Globus pallidus (tissue), 1 donor: ENCODE measurements at places on chromosomes 5 and 9.
A peak's percentile ranks its signal among the peaks of the same experiment; 100 is the strongest.

DNA sequence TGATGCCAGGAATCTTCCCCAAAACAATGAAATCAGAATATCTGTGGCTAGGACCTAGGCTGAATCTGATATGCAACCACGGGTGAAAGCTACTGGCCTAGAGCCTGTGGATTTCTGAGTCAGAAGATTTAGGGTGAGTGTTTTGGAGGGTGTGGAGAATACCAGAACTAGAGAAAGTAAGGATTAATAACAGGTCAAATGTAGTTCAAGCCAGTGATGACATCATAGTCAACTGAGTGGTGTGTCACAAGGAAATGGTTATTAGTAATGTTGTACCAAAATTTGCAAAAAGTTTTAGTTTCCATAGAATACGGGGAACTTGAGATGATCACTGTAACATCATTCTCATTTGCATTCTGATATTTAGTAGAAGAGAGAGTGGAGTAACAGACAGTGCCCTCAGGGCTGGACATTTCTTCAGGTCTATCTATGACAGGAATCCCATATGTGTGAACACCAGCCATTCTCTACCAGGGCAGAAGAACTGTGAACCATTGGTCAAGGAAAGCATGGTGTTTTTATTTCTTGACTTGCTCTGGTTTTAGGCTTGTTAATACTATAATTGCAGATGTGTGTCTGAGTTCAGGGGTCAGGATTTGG, 3.7 kb downstream of the GALNT12 start:
- no peak for DNase-seq

DNA sequence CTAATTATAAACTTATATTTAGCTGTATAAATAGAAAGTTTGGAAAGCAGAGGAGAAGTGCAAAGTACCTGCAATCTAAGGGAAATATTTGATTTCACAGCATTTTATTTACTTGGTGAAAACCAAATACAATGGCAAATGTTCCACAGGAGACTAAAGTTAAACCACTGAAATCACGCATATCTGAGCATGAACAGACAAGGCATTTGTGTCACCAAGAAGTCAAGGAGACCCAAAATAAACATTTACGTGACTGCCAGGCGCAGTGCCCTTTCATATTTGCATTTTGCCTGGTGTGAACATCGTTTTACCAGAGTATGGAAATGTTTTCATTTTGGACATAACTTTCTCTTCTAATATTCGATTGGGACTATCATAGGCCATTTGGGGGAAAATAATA, 20.6 kb downstream of the UGCG start:
- no peak for DNase-seq

- DNase-seq, result no peak
Measured at GRCh38 chr9:35827486-35827885, 1.0 kb downstream of the FAM221B start.

DNA sequence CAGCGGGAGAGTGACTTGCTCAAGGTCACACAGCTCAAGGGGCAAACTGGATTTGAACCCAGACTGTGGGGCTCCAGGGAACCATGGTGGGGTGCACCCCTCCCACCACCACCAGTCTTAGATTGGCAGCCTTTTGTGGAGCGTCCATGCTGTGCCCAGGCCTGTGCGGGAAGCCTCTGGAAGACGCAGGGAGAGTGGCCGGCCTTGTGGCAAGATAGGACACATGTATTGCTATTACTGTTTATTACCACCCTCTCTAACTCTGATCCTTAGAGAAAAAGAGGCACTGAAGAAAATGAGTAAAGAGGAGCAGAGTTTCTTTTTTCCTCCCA, 25.4 kb upstream of the SH3PXD2B start:
- no peak for DNase-seq

- no peak for DNase-seq
Measured at GRCh38 chr9:115391168-115391825, 273.3 kb upstream of the TNC start.

DNA sequence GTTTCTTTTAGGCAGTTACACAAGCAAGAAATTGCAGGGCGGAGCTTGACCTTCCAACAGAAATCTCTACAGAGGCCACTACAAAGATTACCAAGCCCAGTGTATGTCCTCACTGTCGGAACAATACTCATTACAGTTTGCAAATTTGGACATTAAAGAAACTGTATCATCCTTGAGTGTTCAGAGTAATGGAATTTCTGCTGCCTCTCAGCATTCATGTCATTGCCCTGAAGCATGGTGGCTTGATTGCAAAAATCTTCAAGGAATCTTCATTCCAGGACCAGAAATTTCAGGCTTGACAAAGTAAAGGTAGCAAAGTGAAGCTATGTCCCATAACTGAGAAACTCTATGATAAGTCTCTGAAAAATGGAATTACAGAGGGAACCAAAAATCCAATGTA, 134.6 kb upstream of the MAP3K1 start:
- DNase-seq, result no peak

DNA sequence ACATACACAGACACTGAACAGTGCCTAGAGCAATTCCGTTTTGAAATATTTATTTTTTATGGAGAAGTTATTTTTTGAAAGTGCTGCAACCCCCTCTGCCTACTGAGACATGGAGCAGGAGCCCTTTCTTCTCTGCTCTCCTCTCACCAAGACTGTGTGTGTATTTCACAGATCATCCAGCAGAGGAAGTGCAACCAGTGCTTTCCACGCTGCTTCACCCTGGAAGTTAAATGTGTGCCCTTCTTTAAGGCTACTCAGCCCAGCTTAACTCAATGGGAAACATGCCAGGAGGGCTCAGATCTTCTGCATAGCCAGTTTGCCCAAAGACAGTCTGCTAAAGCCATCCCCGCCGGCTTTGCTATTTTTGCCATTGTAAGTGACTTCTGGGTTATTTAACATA, 606.3 kb downstream of the TLE1 start:
- no peak for DNase-seq

DNA sequence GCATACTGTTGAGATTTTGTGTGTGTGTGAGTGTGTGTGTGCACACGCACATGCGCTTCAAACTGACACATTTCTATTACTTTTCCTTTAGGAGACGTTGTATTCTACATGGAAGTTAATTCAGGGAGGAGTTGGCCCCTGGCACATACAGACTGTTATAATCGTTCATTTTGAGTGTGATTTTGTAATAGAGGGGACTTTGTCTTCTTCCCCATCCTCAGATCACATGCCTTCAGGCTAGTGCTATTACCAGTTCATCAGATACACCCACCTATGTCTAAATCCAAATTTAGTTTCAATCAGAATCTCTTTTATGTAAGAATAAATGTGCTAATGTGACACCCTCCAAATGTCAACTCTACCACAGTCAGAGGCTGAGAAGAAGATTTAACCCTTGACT, 90.2 kb downstream of the FBXO4 start:
- DNase-seq, result no peak

DNA sequence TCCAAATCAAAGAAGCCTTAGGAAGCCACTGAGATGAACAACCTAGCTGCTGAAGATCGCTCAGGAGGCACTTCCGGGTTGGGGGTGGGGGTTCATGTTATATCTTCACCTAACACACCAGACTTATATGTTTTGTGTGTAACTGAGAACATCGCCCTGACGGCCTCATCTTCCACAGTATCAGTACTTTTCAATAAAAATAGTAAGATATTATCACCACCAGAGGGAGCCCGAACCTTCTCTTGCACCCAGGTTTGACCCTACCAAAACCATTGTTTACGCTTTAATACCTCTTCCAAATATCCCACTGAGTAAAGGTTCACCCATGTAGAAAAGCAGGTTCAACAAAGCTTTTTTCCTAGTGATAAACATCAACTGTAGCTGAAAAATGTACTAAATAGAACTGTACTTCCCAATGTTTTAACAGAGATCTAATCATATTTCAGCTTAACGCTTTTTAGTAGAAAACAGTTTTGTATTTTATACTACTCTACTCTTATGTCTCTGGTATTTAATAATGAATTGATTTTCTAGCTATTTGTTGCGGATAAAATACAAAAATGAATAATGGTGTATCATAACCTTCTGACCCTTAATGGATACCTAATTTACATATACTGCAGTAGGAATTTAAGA, 244.0 kb downstream of the EPB41L4A start:
- DNase-seq, result peak; percentile 57

DNA sequence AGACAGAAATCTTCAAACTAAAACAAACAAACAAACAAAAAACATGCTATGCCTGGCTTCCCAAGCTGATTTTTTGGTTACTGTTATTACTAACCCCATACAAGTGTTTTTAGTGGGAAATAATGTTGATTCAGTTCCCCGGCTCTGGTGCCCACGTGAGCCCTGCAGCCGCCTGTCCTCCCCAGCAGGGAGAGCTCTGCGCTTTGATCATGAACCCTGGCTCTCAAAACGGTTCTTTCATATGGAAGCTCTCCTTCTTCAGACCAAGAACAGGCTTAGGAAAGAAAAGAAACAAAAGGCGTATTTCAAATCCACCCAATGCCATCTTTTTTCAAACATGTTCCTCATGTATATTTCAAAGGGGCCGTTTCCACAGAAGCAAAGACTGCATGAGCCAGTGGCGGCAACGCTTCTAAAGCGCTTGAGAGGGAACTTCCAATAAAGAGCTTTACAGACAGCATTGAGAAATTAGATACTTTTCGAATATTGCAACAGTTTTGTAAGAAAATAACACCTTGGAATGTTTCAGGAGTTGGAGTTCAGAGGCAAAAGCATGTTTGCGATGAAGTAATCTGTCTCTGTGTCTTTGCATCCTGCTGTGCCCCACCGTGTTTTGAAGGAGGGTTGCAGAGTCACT, 74.8 kb downstream of the ICE1 start:
- DNase-seq, result peak; percentile 66

DNA sequence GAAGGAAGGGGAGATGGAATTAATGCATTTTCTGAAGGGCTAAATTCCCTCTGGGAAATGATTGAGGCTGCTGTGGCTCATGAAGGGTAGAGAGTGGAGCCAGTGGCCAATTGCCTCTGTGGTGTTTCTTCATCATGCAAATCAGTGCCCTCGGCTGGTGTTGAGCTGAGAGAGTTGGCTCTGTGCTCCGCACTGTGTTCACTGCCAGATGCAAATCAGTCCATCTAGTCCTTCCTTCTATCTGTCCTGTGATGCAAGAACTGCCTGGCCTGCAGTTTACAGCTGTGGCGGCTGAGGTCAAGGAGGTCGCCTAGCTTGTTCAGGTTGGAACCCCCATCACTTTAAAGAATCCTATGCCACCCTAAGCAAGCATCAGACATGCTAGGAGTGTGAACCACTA, 6.0 kb downstream of the TMEM171 start:
- peak; percentile 91 for DNase-seq

DNA sequence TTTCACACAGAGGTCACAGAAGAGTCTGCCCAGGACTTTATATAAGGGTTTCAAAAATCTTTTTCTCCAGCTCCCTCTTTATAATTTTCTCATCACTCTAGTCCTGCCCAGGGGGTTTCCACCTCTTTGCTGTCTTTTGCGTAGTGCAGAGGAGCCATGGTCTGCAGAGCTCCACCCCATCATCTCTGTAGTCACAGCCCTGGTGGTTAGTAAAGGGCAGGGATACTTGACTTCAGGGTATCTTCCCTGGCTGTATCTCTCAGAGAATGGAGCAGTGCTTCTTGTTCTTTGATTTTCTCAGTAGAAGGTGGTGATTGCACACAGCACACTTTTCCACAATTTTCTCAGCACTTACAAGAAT, 900.6 kb upstream of the COX7C start:
- DNase-seq, result no peak

DNA sequence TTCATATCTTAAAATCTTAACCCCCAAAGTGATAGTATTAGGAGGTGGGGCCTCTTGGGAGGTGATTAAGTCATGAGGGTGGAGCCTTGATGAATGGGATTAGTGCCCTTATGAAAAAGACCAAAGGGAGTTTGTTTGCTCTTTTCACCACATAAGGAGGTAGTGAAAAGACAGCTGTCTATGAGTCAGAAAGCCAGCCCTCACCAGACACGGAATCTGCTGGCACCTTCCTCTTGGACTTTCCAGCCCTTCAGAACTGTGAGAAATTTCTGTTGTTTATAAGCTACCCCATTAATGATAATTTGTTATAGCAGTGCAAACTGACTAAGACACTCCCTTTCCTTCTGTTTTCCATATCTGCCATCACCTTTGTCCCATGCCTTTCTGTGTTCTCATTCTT, 20.8 kb downstream of the IFNB1 start:
- DNase-seq, result no peak

DNA sequence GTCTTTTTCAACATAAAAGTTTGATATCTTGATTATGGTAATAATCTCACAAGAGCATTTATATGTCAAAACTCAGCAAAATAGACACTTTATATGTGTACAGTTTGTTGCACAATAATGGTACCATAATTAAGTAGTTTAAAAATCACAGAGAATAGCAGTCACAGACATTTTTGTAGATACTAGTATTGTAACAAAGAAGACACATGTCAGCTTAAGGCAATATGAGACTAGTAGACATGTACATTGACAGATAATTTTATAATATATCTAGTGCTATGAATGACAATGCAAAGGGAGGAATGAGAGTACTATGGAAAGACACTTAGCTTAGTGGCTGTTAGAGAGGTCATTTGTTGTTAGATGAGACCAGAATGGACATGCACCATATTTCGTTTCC, 1490.6 kb upstream of the CDH6 start:
- no peak for DNase-seq

GRCh38 chr5:168430296-168430695, 56.0 kb upstream of the RARS1 start:
- DNase-seq, result no peak

DNA sequence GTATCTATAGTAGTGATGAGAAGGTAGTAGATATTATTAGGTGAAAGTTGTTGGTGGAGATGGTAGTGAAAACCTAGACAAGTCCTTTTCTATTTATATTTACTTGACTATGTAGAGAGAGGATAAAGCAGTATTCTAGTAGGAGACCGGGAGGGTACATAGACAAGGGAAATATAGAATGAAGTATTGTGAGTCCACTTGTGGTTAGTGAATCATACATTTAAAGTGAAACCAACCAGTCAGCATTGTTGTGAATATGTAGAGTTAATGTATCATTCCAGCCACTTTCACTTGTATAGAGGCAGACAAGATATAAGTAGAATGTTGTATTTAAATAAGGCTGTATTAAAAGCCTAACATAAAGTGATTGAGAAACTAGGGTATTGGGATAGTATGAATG, 1711.3 kb upstream of the ACO1 start:
- no peak for DNase-seq

- DNase-seq, result no peak
Measured at GRCh38 chr5:134552301-134552700, 26.8 kb downstream of the JADE2 start.

DNA sequence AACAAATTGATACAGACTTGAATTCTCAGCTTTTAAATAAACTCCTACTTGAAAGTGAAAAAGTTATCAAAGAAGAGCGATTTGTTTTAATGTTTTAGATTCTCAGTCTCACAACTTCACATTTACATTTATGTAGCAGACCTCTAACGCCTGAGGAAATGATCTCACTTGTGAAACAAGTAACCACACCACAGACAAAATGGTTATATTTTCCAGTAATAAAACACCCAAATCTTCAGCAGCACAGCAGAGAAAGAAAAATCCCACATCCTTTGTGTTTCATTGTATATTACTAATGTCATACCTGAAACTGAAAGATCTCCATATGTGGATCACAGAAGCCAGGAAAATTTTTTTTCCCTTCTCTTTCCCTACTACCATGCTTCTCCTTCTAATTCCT, 29.8 kb upstream of the GZMA start:
- DNase-seq, result no peak

- DNase-seq, result no peak
Measured at GRCh38 chr5:180540050-180540694, 46.0 kb downstream of the CNOT6 start.
